ENCODE measurements at places on chromosomes 4 and X. TPM values are rescaled to one million over a fixed set of nuclear protein-coding genes. Genes with fewer than 3 reads are reported as not detected.

- no peak for DNase-seq
These were observed 224.1 kb downstream of the NLGN4X start for GRCh38 chrX:6004529-6004928.

- DNase-seq: no peak
These were observed 234.4 kb upstream of the FAT1 start for GRCh38 chr4:186957952-186958555.

The EXOC1L gene
- total RNA-seq: not detected

DNA sequence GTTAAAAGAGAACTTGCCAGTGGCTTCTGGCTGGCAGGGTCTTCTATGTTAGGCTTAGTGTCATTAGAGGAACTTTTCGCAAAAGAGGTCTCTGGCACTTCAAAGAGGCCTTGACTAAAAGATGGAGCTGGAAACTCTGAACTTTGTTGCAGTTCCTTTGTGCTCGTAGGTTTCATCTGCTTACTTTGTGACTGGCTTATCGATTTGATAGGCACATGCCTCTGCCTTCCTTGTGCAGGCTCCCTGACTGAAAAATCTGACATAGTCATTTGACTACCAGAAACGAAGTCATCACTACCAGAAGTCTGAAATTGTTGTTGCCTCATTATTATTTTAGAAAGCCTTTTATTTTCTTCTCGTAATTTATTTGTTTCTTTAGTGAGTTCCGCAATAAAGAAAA lies 93.9 kb upstream of the IL13RA1 start:
- no peak for DNase-seq

The ART3 gene
- total RNA-seq: 1.2 TPM

- DNase-seq: no peak
These were observed 34.2 kb downstream of the FAM193A start for GRCh38 chr4:2570551-2571222.

DNA sequence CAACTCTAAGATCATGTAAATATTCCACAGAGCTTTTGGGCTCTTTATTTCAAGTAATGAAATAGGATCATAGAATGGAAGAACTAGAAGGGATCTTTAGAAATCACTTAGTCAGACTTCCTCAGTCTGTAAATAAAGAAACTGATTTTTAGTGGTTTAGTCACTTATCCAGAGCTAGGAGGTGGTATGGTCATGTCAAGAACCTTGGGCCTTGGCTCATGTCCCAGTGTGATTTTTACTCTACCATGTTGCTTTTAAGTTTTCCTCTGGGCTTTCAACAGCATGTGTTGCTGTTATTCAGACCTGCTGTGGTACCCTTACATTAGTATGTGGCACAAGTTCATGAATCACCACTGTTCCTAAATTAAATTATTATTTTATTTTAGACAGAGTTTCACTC lies 184.9 kb downstream of the FRAS1 start:
- no peak for DNase-seq

All from glomerular endothelial cell (primary cell).